ENCODE measurements at places on chromosomes 16 and 17.

GRCh38 chr17:77141846-77142449, 1.2 kb downstream of the SEC14L1 start:
- no peak for DNase-seq

DNA sequence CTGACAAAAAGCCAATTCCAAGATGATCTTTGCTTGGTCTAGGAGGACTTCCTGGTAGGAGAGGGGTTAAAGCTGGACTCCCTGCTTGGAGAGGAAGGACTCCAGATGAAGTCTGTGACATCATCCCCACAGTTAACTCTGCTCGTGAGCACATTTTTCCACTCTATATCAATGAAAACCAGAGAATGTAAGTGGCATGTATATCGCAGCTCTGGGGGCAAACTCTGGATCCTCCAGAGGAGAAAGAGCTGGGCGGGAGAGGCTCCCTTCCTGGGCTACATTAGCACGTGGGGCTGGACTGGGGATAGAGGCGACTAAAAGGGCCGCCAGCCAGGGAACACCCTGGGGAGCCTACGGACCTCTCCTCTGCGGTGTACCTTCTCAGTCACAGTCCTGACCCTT, 34.1 kb downstream of the HIC1 start:
- DNase-seq = no peak

- DNase-seq = peak; percentile 66
These were observed at the start of gene CHRNE for GRCh38 chr17:4903051-4903818. CHRNE (minus strand) TSS chr17:4903098; CDS start chr17:4903063, 35 bp downstream.

DNA sequence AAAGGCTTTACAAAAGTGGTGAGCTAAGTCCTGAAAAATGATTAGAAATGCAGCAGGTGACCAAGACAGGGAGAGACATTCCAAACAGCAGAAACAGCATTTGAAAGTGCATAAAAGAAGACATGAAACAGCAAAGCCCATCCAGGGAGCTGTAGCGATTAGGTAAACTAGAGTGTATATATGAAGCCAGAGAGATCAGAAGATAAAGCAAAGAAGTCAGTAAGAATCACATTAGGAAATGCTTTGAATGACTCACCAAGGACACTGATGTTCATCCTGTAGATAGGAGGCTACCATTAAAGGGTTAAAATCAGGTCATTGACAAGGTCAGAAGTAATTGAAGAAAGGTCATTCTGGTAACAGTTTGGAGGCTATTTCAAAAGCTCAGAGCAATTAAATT, 27.6 kb upstream of the VAT1L start:
- DNase-seq = no peak

DNA sequence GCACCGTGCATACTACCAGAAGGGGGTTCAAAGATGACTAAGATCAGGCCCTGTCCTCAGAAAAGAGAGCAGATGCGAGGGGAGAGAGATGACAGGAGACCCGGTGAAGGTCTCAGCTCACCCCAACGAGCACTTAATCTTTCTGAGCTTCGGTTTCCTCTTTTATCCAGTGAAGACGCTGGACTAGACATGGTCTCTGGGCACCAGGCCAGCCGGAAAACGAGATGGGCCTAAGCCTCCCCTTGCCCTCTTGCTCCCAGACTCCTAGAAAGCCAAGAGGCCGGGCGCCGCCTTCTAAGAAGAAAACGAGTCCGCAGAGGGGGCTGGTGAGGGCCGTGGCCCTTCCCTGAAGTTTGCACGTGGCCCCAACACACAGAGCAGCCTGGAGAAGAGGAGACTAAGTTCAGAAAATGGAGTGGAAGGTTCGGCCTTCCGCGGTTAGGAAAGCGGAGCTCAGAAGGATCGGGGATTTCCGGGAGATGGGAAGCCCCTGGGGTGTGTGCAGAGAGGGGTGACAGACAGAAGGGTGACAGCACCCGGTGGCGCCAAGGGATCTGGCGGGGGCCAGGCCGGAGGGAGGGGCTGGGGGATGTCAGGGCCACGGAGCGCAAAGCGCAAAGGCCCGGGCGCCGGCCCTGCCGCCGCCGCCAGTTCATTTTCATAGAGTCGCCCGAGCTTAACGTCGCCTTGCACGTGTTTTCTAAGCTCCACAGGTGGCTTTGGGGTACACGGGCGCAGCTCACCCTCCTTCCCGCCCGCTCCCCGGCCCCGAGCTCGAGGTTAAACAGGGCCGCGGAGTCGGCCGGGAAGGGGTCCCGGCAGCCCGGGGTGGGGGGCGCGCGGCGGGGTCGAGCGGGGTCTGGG, 42.1 kb upstream of the BHLHA9 start:
- DNase-seq = no peak

GRCh38 chr17:7716901-7717755, at the start of gene DNAH2:
DNAH2 (plus strand) TSS chr17:7717744; CDS start chr17:7719735, 1,991 bp downstream.
- DNase-seq = peak; percentile 24

DNA sequence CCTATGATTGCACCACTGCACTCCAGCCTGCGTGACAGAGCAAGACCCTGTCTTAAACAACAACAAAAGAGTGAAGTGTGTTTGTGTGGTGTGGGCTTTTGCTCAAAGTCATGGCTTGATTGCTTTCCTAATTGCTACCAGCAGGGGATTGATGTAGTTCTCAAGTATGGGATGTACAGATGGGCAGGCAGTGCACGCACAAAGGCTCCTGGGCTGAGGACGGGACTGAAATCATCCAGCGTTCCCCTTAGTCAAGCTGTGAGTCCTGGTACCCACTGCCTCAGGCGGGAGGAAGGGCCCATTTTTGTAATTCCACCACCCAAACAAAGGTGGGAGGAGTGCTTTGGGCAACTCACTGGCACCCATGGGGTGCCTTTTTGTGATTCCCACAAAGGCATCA, 47.3 kb downstream of the GDE1 start:
- no peak for DNase-seq

All from stimulated activated naive CD4-positive, alpha-beta T cell treated with Interleukin-2 at 50 U/mL for 16 hours (primary cell).